ENCODE measurements at places on chromosomes 6 and 20. TPM values are rescaled to one million over a fixed set of nuclear protein-coding genes. Genes with fewer than 3 reads are reported as not detected.

The SMLR1 gene
- polyA plus RNA-seq = 0.07 TPM

The PARD6B gene
- polyA plus RNA-seq = 0.35 TPM

The ANKEF1 gene
- 1.8 TPM for polyA plus RNA-seq

The PRDM13 gene
- not detected for polyA plus RNA-seq

DNA sequence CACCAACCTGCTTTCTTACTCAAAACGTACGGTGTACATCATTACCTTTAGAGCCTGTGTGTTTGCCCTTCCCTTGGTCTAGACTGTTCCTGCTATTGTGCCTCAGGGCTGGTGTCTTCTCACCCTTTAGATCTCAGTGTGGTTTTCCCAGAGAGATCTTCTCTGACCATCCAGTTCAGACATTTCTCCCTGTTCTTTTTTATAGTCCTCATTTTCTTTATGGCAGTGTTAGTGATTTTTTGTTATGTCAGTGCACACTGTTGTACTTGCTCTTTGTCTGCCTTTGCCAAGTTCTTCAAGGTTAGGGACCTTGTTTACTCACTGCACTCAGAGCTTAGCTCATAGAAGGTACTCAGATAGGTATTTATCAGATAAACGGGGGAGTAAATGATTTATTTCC, 82.8 kb downstream of the ATRN start:
- DNase-seq = no peak

GRCh38 chr6:147653631-147654030, 145.1 kb downstream of the SAMD5 start:
- no peak for DNase-seq

GRCh38 chr6:82534876-82535275, 171.3 kb downstream of the TPBG start:
- no peak for DNase-seq

GRCh38 chr20:2337142-2337541, 41.3 kb downstream of the TGM3 start:
- no peak for DNase-seq

GRCh38 chr20:38338849-38339520, 7.3 kb upstream of the LBP start:
- DNase-seq = no peak

- DNase-seq = no peak
These were observed 22.2 kb downstream of the HIVEP1 start for GRCh38 chr6:12034349-12034748.

GRCh38 chr6:125718109-125718508, 31.3 kb upstream of the HEY2 start:
- DNase-seq = no peak

- DNase-seq = no peak
These were observed 26.0 kb downstream of the SLC17A9 start for GRCh38 chr20:62978561-62978943.

- DNase-seq = no peak
These were observed 19.1 kb downstream of the DOK5 start for GRCh38 chr20:54494303-54495006.

DNA sequence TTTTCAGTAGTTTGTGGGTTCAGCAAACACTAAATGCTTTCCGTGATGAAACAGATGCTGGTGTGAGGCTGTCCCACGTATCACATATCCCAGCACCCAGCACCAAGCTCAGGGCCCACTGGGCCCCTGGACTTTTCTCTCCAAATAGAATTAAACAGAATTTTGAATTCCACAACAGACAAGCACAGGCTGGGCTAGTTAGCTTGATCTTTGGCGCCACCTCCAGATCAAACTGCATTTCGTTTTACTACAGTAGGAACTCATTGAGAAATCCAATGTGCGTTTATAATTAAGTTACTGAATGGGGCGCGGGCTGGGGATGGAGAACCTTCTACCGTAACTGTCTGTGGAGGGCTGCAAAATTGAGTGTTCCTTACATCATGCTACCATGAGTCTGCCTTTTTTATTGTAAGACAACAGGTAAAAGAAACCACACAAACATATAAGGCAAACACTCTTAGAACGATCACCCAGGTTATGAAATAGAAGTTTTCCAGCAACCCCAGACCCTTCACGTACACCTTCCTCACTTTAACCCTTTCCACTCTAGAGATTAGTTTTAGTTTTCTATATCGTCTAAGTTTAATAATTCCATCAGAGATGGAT, 107.8 kb downstream of the ZFP64 start:
- peak; percentile 79 for DNase-seq

DNA sequence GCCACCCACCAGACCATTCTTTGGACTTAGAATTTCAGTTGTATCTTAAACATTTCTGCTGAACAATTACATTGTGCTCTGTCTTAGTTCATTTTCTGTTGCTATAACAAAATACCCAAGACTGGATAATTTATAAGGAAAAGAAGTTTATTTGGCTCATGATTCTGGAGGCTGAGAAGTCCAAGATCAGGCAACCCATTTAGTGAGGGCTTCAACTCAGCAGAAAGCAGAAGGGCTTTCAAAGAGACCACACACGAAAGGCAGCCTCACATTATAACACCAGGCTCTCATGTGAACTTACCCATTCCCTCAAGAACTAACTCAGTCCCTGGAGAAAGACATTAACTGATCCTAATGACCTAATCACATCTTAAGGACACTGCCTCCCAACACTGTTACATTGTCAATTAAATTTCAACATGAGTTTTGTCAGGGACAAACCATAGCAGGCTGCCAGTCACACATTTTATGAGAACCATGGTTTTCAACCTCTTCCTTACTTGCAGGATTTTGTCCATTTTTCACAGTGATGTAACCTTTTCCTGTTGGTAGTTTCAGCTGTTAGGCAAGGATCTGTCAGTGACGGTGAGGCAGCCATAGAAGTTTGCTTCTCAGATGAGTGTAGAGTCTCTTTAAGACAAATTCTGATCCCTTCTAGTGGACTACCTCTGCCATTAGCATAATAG, 399.6 kb upstream of the SOX4 start:
- no peak for DNase-seq

DNA sequence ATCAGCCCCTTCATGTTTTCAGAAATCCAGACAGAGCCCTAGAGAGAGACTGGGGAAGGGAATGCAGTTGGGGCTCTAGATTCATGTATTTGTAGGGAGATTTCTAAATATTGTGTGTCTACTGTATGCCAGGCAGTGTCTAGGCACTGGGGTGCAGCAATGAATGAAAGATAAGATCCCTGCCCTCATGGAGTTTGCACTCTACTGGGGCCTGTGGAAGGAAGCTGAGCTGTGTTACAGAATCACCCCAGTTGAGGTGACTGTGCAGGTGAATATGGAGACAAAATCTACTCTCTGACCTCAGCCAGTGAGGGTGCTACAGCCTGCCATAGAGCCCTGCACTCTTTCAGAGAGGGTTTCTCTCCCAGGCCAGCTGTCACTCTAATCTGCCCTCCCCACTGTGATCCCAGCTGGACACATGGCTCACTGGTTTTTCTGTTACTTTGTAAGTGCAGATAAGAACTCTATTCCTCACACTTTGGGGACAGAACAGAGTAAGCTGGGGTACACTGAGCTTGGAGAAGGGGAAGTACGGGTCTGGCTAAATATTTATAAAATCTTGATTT, 69.2 kb upstream of the E2F3 start:
- no peak for DNase-seq

GRCh38 chr20:63543131-63543530, 4.4 kb downstream of the SRMS start:
- no peak for DNase-seq

- DNase-seq = no peak
These were observed 73.7 kb upstream of the TINAG start for GRCh38 chr6:54234539-54234938.

- DNase-seq = peak; percentile 48
These were observed 6.5 kb downstream of the BMP5 start for GRCh38 chr6:55868771-55869479.
